ENCODE measurements at places on chromosomes 5 and 9.

- no peak for DNase-seq
Measured at GRCh38 chr5:112708103-112708622, 29.5 kb upstream of the APC start.

GRCh38 chr9:136045595-136046553, 49.2 kb downstream of the NACC2 start:
- DNase-seq: peak; percentile 50

DNA sequence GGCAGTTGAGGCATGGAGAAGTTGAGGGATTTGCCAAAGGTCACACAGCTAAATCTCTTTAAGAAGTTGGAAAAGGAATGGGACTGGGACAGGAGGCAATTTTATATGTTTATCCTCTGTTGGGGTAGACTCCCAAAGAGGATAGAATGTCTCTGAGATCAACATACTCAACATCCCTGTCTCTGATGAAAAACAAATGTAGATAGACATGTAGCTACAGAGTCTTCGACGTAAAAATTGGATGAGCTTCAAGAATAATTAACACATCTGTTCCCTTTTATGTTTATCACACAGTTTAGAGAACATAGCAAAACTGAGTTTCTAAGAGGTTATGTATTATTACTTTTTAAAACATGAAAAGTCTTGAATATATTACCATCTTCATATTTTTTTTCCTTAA, 204.6 kb upstream of the CD180 start:
- no peak for DNase-seq

DNA sequence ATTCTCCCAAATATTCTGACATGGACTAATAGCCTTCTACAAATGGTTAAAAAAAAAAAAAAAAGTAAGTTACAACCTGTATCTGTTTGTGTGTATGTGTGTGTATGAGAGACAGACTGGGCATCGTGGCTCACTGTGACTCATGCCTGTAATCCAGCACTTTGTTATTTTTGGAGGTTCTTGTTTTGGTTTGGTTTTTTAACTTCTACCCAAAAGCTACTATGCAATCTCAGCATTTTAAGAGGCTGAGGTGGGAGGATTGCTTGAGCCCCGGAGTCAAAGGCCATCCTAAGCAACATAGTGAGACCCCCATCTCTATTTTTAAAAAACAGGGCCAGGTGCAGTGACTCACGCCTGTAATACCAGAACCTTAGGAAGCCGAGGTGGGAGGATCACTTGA, 17.6 kb upstream of the HAVCR1 start:
- DNase-seq: no peak

DNA sequence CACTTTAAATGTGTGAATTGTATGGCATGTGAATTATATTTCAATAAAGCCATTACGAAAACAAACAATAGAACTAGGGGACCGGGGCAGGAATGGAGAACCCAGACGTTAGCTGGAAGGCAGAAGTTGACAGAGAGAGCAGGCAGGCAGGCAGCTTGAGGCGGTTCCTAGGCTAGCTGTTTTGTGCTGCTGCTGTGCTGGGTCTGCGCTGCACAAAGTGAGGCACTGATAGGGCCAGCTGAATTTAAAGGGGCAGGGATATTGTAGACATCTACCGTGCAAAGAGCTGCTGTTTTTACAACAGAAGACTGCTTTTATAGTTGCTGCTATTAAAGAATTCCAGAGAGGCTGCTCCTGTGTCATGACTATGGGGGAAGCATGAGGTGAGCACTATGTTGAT, 21.6 kb upstream of the MIER3 start:
- DNase-seq: no peak

DNA sequence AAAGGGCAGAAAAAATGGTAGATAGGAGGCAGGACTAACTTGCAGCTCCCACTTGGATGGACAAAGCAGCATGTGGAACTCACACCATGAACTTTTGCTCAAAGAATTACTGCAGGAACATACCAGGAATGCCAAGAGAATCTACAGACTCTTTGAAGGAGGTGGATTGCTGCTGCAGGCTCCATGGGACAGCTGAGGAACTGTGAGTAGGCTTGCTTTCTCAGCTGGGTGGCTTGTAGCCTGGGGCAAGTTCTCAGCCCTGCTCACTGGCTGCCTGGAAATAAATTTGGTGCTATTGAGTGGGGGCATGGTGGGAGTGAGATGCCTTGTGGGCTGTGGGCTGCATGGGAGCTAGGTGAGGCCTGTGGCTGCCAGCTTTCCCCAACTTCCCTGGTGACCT, 574.5 kb downstream of the PRELID2 start:
- DNase-seq: no peak

DNA sequence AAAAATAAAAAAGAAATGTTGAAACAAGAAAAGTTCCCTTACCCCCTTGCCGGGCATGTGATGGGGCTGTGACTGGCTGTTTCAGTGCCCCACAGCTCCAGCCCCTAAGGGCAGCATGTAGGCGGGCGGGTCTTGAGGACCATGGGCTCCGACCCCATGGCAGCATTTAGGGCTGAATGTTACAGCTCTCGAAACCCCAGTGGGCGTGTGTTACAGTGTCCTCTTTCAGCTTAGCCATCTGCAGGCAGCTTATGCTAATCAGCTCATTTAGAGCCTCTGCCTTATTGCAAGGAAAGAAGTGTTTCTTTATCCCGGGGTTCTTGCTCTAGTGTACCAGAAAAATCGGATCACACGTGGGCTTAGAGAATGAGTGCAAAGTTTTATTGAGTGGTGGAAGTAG, 497.4 kb upstream of the CYLC2 start:
- DNase-seq: no peak

- DNase-seq: no peak
Measured at GRCh38 chr5:80037366-80037765, 2.2 kb downstream of the THBS4 start.

DNA sequence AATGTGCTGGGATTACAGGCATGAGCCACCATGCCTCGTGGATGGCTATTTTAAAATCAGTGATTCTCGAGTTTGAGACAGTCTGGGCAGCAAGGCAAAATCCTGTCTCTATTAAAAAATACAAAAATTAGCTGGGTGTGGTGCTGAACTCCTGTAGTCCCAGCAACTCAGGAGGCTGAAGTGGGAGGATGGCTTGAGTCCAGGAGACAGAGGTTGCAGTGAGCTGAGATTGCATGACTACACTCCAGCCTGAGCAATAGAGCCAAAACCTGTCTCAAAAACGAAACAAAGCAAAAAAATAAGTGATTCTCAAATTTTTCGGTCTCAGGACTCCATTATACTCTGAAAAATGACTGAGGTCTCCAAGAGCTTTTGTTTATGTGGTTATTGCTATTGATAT, 47.9 kb upstream of the HSPA9 start:
- no peak for DNase-seq

- DNase-seq: no peak
Measured at GRCh38 chr5:73392775-73393174, 55.8 kb downstream of the FOXD1 start.

GRCh38 chr9:85483208-85483607, 258.5 kb downstream of the AGTPBP1 start:
- DNase-seq: no peak

Data from activated CD8-positive, alpha-beta memory T cell treated with anti-CD3 and anti-CD28 coated beads for 24 hours (primary cell).